ENCODE measurements at places on chromosomes 11 and 22.

- no peak for DNase-seq
These were observed 11.7 kb downstream of the SERGEF start for GRCh38 chr11:18001191-18001590.

DNA sequence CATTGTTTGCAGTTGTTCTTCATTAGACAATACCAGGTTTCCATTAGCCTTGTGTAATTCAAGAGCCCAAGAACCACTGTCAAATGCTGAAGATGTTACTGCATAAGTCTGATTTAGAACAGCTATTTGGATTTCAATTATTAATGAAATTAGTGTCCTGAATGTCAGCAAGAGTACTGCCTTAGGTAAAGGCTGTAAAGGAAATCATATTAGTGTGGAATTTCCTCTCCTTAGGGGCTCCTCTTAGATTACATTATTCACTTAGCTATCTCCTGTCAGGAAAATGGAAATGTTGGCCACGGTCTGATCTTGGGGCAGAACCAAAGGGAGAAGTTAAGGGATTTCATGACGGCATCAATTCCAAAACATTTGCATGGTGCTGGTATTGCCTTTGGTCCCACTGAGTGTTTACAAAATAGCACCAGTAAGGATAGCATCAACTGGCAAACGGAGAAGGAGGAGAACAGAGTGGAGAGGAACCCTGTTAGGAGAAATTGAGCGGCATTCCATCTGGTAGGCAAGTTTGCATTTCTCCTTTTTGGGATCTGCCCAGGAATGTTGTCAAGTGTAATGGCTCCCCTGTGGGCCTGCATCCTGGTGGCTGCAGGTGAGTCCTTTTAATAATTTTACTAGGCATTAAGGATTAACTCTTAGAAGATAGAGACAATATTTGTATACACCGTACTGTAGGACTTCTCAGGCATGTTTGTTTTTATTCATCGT, at the start of gene HTR3B:
HTR3B (plus strand) TSS at position 418 of the 723 bp plus-strand sequence; CDS start at position 556, 138 bp downstream.
- peak; percentile 27 for DNase-seq

- peak; percentile 68 for DNase-seq
These were observed 825 bp downstream of the SLC1A2 start for GRCh38 chr11:35418282-35419183.

GRCh38 chr22:20241579-20242392, 26.3 kb downstream of the RTN4R start:
- peak; percentile 41 for DNase-seq

GRCh38 chr11:77035039-77035438, 841 bp downstream of the B3GNT6 start:
- no peak for DNase-seq

DNA sequence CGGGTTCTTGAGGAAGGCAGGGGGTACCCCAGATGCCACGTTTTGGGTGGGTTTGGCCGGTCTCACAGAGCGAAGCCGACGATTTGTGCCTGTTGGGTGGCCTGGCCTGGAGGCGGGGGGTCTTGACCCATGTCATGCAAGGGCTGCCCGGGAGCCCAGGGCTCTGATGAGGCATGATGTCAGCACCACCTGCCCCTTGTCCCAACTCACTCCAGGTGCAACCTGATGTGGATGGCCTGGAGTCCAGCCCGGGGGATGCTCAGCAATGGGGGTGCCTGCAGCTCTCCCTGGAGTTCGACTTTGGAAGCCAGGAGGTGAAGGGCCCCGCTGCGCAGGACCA, 851 bp downstream of the SYT8 start:
- DNase-seq, result no peak

- DNase-seq, result peak; percentile 16
These were observed 48.3 kb downstream of the ARHGEF12 start for GRCh38 chr11:120384476-120384875.

GRCh38 chr11:94305146-94305545, 766 bp downstream of the IZUMO1R start:
- no peak for DNase-seq

GRCh38 chr11:28524098-28524497, 415.9 kb downstream of the METTL15 start:
- DNase-seq, result no peak

- no peak for DNase-seq
These were observed 1.3 kb downstream of the CCDC188 start for GRCh38 chr22:20149257-20150250.

DNA sequence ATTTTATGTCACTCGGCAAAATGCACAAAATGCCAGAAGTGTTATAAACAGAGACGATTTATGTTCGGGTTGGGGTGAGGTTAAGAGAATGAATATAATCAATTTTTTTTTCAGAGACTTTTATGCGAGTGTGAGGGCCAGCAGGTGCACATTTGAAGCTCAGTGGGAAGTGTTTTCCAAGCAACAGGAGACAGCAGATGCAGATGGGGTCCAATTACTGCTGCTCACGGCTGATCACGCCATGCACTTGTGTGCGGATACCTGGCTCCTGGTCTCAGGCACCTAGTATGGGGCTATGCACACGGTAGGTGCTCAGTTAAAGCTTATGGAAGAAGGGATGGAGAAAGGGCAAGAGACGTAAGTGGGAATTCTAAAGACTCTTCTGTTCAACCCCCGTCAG, 249.1 kb downstream of the MIAT start:
- DNase-seq, result no peak

GRCh38 chr11:6609502-6610015, 2.5 kb downstream of the TAF10 start:
- DNase-seq, result no peak

DNA sequence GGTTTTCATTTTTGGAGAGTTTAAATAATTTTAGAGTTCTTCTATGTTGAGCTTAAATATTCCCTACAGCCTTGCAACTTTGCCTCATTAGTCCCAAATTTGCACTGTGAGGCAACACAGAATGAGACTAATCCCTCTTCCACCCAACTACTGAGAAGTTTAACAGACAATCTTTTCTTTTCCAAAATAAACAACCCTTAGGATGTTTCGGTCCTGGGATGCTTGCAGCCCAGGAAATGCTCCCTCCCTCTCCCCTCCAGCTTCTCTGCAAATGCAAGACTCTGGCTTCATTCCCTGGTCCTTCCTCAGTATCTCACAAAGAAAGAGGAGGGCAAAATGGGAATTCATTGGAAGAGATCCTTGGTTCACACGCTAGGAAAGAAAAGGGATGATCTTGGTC, 222.5 kb downstream of the ST3GAL4 start:
- no peak for DNase-seq

DNA sequence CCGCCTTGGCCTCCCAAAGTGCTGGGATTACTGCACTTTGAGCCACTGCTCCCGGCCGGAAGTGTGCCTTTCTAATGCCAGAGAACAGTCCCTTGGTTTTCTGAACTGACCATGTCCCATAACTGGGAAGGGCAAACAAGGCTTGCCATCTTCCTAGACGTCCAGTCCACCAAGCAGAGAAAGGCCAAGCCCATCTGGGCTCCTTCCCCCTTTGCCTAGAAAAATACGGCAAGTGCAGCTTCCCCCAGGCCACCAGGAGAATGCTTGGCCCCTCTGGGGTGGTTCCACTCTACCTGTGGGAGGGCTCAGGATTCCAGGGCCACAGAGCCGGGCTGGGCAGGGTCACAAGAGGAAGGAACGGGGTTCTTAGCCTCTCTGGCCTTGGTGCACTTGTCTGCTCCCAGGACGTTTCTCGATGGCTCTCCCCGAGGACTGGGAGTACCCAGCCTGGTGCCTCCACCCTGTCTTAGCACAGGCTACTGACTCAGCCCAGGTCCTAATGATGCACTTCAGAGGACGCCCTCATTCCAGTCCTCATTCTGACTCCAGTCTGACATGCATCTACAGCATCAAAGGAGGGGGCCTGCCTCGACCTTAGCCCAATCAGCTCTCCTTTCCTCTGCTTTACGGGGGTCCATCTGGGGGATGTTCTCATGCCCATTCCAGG, 1.2 kb downstream of the USP2 start:
- DNase-seq, result no peak

DNA sequence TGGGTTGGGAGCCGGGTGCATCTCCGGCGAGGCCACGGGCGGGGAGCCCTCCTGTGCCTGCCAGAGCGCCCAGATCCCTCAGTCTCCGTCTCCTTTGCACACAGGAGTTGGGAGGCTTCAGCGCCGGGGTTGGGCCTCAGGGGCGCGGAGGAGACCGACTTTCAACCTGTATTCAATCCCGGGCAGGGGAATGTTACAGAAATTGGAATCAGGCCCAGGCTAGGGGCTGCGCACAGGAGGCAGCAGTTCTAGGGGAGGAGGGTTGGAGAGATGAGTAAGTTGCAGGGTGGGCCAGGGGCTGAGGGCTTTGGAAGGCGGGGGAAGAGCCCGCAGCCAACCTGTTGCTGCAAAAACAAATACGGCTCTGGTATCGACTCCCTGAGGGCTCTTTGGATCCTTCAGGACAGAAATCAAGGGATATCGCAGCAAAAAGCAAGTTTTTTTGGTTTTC, 640 bp upstream of the KCNA4 start:
- peak; percentile 78 for DNase-seq

DNA sequence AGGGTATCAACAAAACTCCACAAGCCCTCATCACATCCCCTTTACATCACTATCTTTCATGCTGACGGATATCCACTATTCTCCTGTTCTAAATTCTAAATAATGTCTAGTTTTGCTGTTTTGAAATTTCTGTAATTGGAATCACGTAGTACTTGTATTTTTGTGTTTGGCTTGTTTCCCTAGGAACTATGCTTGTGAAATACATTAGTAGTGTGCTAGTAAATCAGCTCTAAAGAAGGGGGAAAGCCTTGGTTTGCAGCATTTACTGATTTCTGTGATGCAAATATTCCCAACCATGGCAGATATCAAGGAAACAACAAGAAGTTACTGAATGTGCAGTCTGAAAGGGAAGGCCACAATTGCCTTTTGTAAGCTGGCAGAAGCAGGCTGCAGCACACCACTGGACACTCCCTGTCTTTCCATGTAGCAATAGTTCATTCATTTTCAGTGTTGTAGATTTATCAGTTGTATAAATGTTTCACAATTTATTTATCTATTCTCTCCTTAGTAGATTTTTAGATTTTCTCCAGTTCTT, 4.7 kb upstream of the FOLH1 start:
- DNase-seq, result no peak

DNA sequence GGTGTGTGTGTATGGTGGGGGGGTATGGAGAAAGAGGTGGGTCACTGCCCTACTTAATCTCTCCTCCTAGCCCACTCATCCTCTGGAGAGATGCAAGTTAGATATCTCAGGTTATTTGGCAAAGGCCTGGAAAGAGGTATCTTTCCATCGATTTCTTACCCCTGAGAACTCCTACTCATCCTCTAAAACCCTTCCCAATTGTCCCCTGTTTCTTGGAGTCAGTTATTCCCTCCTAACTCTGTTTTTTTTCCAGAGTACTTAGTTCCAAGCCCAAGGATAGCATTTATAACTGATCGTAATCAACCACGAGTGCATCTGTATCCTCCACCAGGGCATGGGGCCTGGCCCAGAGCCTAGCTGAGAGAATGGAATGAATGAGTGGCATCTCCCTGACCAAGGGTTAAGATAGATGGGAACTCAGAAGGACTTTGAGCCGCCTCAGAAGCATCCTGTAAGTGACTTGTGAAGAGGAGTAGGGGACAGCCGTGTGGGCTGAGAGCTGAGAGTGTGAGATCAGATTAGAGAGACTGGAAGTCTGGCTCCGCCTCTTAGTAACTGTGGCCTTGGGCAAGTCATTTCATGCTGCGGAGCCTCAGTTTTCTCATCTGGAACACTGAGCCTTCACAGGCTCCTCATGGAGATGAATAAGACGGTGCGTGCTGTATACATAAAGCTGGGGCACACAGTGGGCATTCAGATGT, 16.2 kb downstream of the CD6 start:
- no peak for DNase-seq

- DNase-seq, result no peak
These were observed 77.4 kb upstream of the WNT7B start for GRCh38 chr22:46054091-46055073.

DNA sequence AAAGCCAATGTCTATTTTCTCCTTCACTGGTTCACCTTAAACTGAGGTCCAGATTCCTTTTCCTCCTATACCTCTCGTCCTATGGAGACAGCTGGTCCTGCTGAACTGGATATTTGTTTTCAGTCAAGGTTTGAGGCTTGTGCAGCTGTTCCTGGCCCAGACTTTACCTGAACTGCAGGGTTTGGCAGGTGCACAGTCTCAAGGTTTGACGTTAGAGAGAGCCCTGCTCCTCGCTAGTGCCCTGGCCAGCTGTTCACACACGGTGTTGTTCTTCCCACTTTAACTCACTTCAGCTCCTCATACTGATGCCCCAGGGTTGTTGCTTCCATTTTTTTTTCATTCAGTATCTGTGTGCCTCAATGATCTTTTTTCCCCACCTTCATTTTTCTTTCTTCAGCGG, 74.0 kb upstream of the TTC12 start:
- no peak for DNase-seq

DNA sequence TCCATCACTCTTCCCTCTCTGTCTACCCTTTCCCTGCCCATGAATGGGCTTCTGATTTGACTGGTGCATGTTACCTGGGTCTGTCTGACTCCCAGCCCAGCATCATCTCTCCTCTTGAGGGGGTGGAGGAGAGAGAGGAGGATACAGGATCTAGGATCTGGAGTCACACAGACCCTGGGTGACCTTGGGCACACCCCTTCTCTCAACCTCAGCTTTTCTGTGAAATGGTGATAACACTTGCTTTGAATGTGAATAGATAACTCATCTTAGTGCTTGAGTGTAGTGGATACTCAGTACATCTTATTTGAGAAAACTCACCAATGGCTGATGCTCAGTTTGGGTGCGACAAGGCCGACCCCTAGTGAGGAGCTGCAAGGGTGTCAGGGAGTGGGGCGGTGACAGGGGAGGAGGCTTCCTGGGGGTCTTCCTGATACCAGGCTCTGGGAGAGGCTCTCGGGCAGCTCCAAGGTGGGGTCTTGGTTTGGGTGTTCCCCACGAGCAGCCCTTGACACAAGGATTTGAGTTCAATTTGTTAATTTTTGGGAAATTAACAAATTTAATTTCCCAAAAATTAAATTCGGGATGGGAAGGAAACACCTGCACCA, 9.0 kb downstream of the INCENP start:
- no peak for DNase-seq

- DNase-seq, result peak; percentile 85
These were observed 48.5 kb downstream of the GGTLC2 start for GRCh38 chr22:22692707-22693530.

GRCh38 chr22:20940904-20941385, 23.7 kb downstream of the CRKL start:
- DNase-seq, result no peak

GRCh38 chr11:122734848-122735496, 79.5 kb downstream of the UBASH3B start:
- DNase-seq, result no peak

DNA sequence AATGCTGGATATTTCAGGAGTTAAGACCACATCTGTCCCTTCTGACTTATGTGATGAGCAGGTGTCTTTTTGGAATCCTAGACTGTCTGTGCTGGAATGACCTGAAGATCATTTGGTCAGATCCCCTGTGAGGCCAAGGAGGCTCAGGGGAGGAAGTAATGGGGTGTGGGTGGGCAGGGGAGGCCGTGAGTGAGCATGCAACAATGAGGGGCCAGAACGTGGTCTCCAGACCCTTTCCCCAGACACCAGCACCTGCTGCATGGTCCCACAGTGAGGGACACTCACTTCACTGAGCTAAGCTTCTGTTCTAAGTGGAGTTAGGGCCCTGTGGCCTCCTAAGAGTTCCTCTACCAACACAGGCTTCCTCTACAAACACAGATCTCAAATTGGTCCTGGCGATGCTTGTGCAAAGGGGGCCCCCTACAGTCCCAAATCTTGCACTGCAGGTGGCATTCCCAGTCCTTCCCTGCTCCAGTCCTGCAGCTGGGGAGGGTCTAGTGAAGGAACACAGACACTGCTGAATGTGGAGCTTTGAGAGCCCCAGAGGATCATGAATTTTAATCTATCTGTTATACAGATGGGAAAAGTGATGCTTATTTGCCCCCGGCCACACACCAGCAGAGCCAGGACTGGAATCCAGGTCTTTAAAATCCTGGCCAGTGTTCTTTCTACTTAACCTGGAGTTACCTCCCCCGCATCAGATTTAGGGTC, 7.4 kb downstream of the USP2 start:
- DNase-seq, result peak; percentile 95

All from ELF-1 (cell line).